ENCODE measurements at places on chromosomes 6 and 20.

- peak; percentile 99 for DNase-seq
Observed at GRCh38 chr6:38212579-38212978, 393.1 kb downstream of the ZFAND3 start.

- DNase-seq, result no peak
Observed at GRCh38 chr20:33827634-33828325, 16.6 kb downstream of the CHMP4B start.

GRCh38 chr20:61436667-61437279 lies 184.7 kb downstream of the CDH4 start:
- DNase-seq, result no peak

- DNase-seq, result no peak
Observed at GRCh38 chr6:56349194-56349593, 101.8 kb upstream of the COL21A1 start.

GRCh38 chr6:139050770-139051313 lies 22.3 kb downstream of the ABRACL start:
- DNase-seq, result peak; percentile 9

- no peak for DNase-seq
Observed at GRCh38 chr6:11685481-11686093, 93.0 kb downstream of the ADTRP start.

DNA sequence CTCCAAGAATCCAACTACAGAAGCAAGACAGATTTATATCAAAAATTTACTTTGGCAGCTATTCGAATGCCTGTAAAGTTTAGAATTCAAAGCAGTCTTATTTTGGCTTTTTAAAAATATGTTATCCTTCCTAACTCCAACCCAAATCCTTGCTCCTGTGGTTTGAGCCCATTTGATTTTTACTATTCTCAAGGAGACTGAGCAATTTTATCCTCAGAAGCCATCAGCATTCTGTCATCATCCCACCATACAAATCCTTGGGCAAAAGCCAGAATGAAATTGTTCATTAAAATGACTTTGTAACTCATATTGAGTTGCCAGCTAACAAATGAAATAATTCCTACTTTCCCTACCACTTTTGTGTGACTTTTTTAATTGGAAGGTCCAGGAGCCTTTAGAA lies 392.8 kb downstream of the ADGRB3 start:
- no peak for DNase-seq

- no peak for DNase-seq
Observed at GRCh38 chr20:57076951-57077350, 189.5 kb downstream of the BMP7 start.

DNA sequence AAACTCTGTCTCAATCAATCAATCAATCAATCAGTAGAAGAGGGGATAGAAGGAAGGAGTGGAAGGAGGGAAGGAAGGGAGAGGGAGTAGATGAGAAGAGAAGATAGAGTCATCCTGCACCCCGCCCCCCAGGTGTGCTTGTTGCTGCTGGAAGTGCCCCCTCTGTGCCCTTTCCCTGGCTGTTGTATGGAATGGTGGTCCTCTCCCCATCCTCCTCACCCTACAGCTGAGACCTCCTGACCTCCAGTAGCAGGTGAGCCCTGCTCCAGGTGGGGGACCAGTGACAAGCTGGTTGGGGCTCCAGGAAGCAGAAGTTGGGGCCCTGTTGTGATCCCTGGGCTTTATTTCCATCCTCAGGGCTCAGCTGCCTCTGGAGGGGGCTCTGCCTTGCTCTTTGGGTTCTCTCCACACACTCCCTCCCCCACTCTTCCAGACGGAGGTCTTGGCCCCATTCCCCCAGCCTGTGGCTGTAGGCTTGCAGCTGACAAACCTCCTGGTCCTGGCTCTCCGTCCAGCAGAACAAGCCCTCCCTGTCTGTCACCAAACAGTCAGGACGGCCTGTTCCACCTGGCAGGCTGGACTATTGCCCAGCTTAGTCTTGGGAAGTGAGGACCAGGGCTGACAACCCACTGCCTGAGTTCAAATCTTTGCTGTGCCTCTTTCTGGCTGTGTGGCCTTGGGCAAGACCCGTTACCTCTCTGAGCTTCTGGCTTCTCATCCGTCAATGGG lies 26.0 kb upstream of the SCRT2 start:
- no peak for DNase-seq

DNA sequence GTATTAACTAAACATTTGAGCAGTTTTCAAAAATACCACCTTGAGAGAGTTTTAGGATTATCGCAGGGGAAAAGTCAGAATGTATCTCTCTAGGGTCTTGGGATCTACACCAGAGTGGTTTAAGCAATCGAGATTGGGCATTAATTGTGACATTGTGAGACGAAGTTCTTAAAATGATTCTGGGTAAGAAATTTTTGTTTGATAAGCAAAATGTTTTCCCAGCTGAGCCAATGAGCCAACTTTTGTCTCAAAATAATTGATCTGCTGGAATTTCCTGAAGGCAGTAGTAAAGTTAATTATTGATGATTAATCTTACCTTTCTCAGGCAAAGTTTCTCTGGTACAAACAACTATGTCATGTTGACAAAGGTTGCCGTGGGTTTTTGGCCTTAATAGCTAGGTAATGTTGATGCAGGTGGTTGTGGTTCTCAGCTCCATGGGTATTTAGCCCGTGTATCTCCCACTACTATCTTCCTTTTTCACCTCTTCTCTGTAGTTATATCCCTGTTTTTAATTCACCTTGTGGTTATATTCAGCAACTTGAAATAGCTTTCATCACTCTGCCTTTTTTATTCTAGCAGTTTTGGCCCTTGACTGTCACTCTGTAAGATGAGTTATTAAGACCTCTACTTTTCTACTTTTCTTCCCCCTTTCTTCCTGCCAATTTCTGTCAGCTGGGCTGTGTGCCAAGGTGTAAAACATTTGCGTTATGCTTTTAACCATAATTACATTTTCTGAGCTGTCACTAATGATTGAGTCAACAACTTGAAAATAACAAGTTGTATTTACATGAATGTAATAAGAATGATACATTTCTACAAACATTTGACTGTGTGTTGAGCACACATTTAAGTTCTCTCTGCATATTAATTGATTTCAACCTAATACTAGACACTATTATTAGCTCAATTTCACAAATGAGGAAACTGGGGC lies 368.3 kb upstream of the BTBD3 start:
- no peak for DNase-seq

DNA sequence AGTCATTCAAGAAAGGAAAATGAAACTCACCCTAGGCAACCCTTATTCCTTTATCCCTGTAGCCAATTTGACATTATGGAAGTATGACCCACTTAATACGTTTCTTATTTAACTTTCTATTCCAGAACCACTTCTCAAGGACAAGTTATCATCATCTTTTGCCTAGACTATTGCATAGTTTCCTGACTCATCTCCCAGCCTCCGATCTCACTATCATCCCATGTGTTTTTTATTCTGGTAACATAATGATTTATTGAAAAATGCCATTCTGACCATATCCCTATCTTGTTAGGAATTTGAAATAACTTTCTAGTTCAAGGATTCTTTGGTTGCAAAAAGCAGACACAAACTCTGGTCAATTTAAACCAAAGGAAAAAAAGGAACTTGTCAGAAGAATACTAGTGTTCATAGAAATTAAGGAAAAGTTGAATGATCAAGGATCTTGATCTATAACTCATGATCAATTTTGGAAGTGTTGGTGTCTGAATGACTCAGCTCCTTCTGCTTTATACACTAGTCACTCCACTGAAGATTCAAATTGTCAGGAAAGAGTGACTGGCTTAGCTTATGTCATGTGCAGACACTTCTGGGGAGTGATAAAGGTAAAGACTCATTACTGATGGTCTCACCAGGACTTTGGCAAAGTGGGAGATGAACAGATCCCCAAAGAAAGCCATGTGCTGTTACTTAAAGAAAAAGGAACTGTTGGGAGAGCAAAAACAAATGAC lies 8.5 kb upstream of the TINAG start:
- no peak for DNase-seq

GRCh38 chr20:50558483-50558925 lies 48.3 kb downstream of the PTPN1 start:
- DNase-seq, result no peak

DNA sequence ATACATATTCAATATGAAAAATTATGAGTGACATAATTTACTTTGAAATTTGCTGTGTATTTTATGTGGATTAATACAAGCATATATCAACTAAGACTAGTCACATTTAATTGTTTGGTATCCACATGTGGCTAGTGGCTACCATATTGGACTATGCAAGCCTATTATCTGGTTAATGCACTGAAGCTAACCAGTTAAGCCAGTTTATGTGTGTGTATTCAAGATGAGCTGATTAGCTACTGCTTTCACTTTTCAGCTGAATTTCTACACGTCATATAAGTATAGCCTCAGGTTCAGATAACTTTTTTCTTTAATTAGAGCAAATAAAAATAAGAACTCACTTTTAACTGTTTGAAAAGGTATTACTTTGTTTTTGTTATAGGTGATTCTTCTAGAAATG lies 903.7 kb downstream of the TFAP2A start:
- DNase-seq, result no peak

DNA sequence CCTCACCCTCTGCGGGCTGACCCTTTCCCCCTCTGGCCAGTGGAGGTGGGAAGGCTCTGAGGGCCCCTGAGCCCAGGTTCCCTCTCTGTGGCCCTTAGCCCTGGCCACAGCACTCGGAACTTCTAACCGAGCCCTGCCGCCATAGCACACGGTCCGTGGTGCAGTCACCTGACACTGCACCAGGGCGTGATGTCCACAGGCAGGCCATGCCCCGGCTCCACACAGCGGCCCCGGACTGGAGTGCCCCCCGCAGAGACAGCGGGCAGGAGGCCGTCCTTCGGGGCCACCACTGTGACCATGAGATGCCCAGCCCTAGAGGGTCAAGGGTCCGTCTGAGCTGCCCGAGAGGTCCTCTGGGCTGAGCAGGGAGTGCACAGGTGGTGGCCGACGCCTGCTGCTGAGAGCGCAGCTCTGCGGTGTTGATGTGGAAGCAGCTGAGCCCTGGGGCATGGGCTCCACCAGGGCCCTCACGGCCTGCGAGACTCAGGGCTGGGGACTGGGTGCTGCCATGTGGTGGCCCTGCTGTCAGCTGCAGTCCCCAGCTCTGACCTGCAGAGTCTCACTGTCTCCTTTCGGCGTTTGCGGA lies 11.2 kb upstream of the BHLHE23 start:
- DNase-seq, result no peak

GRCh38 chr20:25280051-25280573 lies 32.2 kb downstream of the PYGB start:
- DNase-seq, result peak; percentile 90

- DNase-seq, result no peak
Observed at GRCh38 chr6:49806145-49806544, 19.1 kb upstream of the PGK2 start.

GRCh38 chr6:119147101-119148053 lies 68.9 kb upstream of the FAM184A start:
- DNase-seq, result no peak

DNA sequence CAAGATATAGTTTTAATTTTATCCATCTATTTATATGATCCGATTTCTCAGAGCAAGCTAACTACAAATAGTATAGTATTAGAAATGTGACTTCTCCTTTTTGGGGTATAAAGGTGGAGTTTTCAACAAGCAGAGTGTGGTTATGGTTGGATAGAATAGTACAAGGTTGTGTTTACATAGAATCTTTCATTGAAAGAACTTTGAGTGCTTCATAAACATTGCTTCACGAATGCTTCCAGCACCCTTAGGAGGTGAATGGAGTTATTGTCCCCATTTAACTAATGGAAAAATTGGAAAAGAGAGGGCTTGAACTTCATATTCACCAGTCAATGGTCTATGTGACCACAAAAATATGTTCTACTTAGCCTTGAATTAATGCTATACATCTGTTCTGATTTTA lies 134.1 kb upstream of the CITED2 start:
- no peak for DNase-seq

Data from NCI-H146 (cell line).